ENCODE measurements at places on chromosomes 2 and 18.

GRCh38 chr2:187989925-187990623 is 301.6 kb upstream of the GULP1 start:
- DNase-seq = no peak

DNA sequence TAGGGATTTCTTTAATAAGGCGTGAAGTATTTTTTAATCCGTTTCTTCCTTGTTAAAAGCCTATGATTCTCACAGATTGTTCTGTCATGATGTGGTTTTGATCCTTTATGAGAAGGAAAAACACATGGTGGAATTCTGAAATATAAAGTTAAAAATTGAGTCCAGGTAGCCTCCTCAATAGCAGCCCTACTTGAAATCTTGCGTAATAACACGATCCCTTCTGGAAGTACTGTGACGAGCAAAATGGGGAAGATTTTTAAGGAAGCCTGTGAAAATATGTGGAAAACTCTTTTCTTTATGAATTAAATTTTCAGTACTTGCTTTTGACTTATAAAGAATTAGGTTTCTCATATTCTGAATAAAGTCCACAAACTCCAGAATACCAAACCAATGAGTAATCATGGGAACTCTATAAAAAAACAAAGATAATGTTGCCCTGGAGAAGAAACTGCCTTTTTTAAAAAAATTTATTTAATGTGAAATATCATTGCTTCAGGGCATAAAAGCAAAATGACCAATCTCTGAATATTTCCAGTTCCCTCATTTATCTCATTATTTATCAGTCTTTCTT is 476.4 kb upstream of the ZEB2 start:
- DNase-seq = no peak

DNA sequence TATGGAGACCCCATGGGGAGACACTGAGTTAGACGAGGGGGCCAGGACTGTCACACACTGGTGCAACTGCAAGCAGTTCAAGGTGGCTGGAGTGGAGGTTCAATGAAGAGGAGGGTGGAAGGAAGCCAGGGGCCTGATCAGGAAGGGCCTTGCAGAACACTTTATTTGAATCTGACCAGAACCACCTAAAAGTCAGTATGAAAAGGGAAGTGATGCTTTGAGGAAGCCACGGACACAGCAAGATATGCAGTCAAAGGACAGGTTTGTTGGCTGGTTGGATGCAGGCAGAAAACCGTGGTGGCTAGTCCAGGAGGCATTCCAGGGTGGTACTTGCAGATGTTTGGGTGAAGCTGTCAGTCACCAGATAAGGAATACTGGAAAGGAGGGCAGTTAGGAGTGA is 3.5 kb upstream of the FAM124B start:
- no peak for DNase-seq

GRCh38 chr18:74389991-74390390 is 67.1 kb downstream of the DIPK1C start:
- no peak for DNase-seq

- DNase-seq = no peak
These were observed 176.7 kb downstream of the SOX11 start for GRCh38 chr2:5868931-5869330.

DNA sequence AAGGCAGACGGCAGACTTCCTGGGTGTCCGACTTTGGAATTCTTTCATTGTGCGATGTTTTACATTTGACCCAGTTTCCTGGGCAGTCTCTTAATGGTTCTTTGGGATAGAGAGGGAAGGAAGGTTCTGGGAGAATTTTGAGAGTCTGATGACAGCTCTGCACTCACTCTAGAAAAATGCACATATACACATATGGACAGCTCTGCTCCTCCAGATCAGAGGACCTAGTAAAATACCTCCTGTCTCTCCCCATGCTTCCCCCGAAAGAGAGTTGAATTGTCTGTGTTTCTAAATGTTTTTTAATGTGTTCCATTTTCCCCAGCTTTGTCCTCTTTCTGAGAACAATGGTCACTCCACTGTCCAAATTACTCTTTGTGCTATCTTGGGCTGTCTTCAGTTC is 102.0 kb upstream of the CXCR4 start:
- DNase-seq = no peak

- no peak for DNase-seq
These were observed 101.8 kb downstream of the COL6A3 start for GRCh38 chr2:237312021-237312755.

- no peak for DNase-seq
These were observed 127.3 kb downstream of the TTN start for GRCh38 chr2:178679891-178680290.

- DNase-seq = no peak
These were observed 271.9 kb upstream of the CXCR4 start for GRCh38 chr2:136389809-136390208.

DNA sequence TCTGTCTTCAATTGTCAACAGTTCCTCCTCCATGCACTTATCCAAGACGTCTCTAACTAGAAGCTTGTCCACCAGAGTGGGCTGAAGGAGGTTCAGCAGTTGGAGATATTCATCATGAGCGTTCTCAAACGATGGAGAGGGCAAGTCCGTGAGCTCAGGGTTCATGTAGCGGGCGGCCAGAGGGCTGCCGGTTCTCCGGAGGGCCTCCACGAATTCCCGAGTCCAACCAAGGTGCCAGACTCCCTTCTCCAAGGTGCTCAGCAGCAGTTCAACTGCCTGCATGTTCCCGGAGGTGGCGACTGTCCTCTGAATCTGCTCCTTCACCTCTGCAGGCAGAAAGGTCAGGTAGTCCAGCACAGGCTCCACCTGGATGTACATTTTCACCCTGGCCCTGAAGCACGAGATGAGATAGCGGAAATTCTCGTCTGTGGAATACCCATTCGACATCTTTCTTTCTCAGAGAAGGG is 590 bp downstream of the IFIH1 start:
- peak; percentile 7 for DNase-seq

GRCh38 chr18:38790303-38790702 is 1224.7 kb upstream of the CELF4 start:
- DNase-seq = no peak

DNA sequence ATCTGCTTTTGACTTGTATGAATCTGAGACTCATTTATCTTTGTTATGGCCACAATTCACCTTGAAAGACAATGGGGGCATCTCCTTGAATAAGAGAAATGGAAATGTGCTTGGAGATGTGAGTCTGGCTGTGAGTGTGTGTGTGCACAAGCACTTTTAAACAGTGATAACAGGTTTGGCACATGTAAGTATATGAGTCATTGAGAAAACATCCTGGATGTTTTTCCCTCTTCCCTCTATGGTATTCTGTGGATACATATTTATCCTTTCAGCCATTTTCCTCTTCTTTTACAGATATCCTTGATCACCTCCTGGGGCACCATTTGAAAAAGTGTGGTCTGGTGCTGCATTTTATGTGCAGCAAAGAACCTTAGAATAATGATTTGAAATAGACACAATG is 317.3 kb upstream of the THUMPD2 start:
- DNase-seq = no peak

GRCh38 chr2:97747285-97747684 is 33.9 kb downstream of the ZAP70 start:
- no peak for DNase-seq

DNA sequence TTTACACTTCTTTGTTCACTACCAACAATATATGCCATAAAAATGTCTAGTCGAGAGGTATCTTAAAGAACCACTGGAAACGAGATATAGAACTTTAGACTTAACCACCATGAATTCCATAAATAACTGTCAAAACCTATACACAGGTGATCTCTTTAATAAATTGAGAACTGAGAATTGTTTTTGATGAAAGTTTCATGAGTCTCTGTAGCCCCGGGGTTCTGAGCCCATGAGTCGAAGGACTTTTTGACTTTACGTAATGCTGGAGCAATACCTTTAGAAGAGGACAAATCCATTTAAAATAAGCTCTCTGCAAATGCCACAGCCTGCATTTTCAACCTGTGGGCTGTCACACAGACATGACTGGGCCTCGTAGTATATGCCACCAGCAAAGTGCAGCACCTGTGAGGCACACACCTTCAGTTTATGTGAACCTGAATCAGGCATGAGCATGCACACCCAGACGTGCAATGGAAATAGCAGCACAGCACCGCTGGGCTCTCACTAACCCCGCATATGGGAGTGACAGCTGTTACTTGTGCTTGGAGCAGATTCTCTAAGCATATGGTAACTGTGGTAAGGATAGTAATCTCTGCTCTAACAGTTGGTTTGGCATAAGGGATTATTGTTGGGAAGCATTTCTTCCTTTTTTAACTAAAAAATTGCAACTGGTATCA is 383.2 kb downstream of the SOCS6 start:
- DNase-seq = no peak

DNA sequence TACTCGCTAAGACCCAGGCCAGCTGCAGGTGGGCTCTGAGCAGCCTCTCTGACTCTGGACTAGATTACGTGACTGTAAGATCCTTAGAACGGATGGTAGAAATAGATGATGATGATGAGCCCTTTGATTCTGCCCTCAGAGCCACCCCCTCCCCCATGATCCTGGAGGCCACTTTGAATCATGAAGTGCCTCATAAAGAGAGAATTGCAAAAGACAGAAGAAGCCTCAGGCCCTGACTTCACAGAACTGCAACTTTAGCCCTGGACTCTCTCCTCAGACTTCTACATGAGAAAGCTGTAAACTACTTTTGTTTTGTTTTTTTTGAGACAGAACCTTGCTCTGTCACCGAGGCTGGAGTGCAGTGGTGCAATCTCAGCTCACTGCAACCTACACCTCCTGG is 15.4 kb upstream of the TET3 start:
- DNase-seq = no peak

GRCh38 chr2:64850642-64851041 is 138.6 kb upstream of the SLC1A4 start:
- no peak for DNase-seq

- DNase-seq = no peak
These were observed 1.4 kb upstream of the ZNF804A start for GRCh38 chr2:184596819-184597411.

GRCh38 chr2:109238580-109238979 is 109.6 kb downstream of the SH3RF3 start:
- DNase-seq = no peak

DNA sequence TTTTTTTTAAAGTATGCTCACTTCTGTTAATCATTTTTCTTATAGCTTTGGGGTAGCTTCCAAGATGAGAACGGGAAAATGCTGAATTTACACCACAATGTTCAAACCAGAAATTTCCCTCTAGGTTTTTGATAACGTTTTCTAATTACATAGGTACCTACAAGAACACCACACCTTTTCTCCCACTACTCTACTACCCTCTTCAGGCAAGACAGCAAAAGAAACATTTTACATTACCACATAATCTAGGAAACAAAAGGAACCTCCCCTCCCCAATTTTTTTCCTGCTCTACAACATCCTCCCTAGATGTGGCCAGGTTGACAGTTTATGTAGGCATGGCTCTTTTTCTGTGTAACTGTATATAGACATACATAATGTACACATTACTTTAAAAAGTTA is 32.4 kb downstream of the NDUFAF7 start:
- no peak for DNase-seq

DNA sequence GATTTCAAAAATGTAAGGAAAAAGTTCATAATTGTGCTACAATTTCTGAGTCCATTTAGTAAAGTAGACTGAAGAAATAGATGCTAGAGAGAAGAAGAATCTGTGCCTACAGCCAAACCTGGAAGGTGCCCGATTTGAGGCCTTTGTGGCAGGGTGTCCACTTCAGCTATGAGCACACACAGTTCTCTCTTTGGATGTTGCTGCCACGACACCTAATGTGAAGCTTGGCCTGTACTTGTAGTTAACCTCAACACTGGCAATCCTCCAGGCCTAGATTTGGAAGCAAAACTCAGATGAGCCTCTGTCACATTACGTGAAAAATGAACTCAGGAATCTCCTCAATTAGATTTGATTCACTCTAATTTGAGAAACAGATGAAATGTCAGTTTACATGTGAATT is 90.1 kb upstream of the LRP1B start:
- no peak for DNase-seq

- no peak for DNase-seq
These were observed 1560.6 kb upstream of the SLC39A10 start for GRCh38 chr2:194096402-194096801.

- DNase-seq = no peak
These were observed 110.9 kb downstream of the BCL2 start for GRCh38 chr18:63208676-63209075.

All from activated T-cell treated with anti-CD3 and anti-CD28 coated beads for 4 hours (primary cell).